ENCODE measurements at places on chromosomes 4 and X. TPM values are rescaled to one million over a fixed set of nuclear protein-coding genes. Genes with fewer than 3 reads are reported as not detected.

Gene GABRG1
- total RNA-seq = not detected

Gene CDKL2
- total RNA-seq = 1.7 TPM

Gene FGB
- total RNA-seq = not detected

Gene MAP3K15
- 0.10 TPM for total RNA-seq

Gene TCEAL9
- 102 TPM for total RNA-seq

Gene ANAPC4
- total RNA-seq = 26.0 TPM

Gene ITIH6
- total RNA-seq = not detected

Gene PNMA6A
- total RNA-seq = 0.32 TPM

Gene DCLK2
- 0.10 TPM for total RNA-seq

Gene ZGRF1
- 13.0 TPM for total RNA-seq

Gene IL1RAPL1
- 0.48 TPM for total RNA-seq

Gene KLHL15
- total RNA-seq = 4.2 TPM

Gene CSAG2
- not detected for total RNA-seq

Gene MAGEA10
- not detected for total RNA-seq

Gene COL25A1
- total RNA-seq = 0.03 TPM

Gene RENBP
- 0.14 TPM for total RNA-seq

Gene PIGA
- total RNA-seq = 12.4 TPM

Data from foreskin keratinocyte (primary cell).